ENCODE measurements at places on chromosomes 4 and X.

DNA sequence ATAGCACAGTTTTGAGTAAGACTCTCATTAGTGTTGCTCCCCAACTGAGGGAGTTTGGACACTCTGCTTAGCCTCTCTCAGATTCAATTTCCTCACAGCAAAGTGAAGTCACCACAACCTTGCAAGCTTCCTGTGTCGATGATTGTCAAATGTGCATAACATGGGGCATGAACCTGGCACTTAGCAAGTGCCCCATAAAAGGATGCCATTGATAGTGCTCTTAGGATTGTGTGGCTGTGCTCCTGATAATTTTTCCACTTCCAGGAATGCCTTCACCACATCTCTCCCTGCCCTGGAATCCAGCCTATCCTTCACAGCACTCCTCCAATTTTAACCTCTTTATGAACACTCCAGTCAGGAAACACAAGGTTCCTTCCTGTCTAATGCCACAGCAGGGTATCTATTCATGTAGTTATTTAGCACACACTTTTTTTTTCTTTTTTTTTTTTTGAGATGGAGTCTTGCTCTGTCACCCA, 309.4 kb downstream of the PPP3CA start:
- DNase-seq = no peak

- DNase-seq = peak; percentile 43
Measured at GRCh38 chr4:123588631-123589241, 192.1 kb downstream of the SPRY1 start.

GRCh38 chr4:23741681-23742191, 148.1 kb downstream of the PPARGC1A start:
- no peak for DNase-seq

DNA sequence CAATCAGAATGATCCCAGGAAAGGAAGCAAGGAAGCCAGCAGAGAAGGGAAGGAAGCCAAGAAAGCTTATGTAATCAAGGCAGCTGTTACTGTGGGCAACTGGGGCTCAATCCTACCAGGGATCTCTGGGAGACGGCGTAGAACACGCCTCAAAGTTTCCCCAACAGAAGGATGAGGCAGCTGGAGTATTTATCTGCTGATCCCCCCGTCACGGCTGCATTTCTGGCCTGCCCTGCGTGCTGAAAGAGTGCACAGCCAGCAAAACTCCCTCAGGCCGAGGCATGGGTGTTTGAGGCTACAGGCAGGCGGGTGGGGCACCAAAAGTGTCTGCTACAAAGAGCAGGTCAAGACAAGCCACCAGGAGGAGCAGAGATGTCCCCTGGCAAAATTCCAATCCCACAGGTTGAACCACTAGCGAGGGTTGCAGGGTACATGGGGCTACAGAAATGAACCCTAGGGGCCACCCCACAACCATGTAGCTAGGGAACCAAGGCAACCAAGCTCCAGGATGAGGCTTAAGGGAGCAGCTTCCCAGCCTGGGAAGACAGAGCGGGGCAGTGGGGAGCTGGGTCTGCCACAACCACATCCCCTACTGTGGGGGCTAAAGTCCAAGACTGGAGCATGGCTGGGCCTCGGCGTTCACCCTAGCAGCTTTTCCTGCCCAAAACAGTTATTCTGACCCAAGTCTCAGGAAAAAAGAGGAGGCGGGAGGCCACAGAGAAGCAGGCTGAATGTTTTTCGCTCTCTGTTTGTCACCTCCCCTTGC, 113.4 kb downstream of the BCOR start:
- DNase-seq = no peak

DNA sequence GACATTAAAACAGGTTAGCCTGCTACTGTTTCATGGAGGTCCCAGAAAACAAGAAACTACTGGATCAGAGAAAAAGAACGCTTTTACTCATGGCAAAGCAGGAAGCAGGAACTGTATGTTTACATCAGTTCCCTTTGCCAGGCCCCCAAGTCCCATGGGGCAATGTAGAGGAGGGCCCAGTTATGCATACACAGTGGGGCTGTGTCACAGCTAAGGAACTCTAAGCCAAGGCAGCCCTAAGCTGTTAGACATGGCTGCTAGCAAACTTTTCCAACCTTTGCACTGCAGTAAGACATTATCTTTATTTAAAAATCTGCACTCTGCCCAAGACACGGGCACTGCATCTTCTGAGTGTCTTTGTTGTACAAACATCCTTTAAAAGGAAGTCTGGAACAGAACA, 975.8 kb downstream of the C4orf33 start:
- DNase-seq = no peak

GRCh38 chrX:136761421-136761820, 19.3 kb downstream of the ARHGEF6 start:
- no peak for DNase-seq

- DNase-seq = peak; percentile 46
Measured at GRCh38 chr4:154982187-154983047, 201.3 kb downstream of the RBM46 start.

DNA sequence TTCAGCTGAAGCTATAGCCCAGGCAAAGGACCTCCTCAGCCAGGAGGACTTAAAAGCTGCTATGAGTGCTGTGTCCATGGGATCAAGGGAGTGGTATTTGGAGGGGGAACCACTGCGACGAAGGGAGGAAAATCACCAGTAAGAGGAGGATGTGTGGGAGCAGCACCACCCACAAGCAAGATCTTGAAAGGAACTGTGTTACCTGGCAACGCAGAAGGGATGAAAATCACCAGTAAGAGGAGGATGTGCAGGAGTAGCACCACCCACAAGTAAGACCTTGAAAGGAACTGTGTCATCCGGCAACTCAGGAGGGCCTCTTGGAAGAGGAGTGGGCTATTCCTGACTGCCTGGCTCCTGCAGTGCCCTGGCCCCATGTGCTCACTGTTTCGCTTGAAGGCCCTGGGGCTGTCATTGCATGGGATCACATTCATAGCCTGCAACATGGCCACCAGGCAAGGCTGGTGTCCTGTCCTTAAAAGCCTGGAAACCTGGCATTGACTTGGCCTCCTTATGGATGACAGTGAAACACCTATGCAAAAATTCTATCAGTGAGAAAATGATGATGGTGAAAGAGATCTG, 48.3 kb downstream of the TRMT44 start:
- no peak for DNase-seq

- no peak for DNase-seq
Measured at GRCh38 chrX:51851507-51852085, 41.8 kb upstream of the MAGED1 start.

- DNase-seq = peak; percentile 20
Measured at GRCh38 chrX:14497184-14497666, 32.1 kb upstream of the GLRA2 start.

DNA sequence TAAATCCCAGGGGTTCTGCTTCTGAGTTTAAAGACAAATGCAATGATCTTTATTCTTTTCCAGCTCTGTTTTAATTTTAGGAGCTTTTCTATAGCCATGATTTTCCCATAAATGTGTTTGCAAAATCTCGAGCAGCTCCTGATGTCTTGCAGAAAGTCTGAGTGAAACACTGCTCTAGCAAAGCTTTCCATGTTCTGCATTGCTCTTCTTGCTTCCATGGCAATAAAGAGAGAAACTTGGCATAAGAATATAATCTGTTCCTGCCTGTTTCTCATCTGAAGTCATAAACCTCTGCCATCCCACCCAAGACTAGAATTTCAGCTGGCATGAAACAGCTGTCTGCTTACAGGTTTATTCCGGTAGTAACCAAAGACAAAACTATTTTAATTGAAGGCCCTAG, 254.5 kb downstream of the SPRY1 start:
- DNase-seq = no peak

DNA sequence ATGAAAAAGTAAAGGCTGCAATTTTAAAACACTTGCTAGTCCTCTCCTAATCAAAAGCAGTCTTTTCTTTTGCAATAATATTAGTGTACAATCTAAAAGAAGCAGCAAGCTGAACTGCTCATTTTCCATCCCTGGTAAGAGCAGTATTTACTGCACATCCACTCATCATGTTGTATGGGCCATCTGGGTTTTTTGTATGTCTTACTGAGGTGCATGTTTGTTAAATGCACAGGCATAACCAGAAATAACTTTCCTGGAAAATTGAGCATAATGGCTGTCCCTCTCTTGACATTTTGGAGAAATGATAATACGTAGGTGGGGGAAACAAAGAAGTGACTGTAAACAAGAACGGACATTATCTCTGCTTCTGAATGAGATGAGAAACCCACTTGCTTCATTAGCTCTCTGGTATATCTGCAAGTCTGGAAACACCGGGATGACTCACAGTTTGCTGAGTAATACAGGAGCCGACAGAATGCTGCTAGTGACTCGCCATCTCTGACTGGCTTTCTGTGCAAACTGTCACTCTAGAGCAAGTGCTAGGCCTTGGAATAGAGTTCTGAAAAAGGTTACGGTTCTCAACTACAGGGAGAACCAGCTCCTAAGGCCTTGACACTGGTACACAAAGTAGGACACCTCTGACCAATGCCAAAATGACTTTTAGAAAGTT, 85.7 kb upstream of the MTM1 start:
- no peak for DNase-seq

DNA sequence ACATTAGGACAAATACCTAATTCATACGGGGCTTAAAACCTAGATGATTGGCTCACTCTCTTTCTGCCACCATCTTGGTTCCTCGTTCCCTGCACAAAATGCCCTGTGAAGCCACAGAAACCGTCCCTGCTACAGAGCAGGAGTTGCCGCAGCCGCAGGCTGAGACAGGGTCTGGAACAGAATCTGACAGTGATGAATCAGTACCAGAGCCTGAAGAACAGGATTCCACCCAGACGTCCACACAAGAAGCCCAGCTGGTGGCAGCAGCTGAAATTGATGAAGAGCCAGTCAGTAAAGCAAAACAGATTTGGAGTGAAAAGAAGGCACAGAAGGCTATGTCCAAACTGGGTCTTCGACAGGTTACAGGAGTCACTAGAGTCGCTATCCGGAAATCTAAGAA, 34.3 kb downstream of the TRIM61 start:
- DNase-seq = no peak

DNA sequence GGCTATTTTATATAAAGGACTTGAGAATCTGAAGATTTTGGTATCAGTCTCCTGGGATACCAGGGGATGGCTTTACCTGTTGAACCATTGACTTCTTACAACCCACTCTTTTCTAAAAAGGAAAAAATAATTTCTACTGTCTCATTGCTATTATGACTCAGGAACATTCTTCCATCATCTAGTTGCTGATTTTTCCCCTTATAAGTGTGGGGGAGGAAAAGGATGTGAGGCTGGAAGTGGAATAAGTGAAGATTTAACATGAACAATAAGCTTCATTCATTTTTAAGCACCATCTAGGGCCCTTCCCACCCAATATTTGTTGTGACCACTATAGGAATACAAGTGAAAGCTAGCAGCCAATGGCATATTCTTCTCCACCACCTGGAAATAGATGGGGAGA, 10.6 kb upstream of the MND1 start:
- no peak for DNase-seq

GRCh38 chr4:138225477-138225876, 16.7 kb downstream of the SLC7A11 start:
- no peak for DNase-seq

GRCh38 chr4:168531305-168531704, 34.5 kb downstream of the PALLD start:
- no peak for DNase-seq

DNA sequence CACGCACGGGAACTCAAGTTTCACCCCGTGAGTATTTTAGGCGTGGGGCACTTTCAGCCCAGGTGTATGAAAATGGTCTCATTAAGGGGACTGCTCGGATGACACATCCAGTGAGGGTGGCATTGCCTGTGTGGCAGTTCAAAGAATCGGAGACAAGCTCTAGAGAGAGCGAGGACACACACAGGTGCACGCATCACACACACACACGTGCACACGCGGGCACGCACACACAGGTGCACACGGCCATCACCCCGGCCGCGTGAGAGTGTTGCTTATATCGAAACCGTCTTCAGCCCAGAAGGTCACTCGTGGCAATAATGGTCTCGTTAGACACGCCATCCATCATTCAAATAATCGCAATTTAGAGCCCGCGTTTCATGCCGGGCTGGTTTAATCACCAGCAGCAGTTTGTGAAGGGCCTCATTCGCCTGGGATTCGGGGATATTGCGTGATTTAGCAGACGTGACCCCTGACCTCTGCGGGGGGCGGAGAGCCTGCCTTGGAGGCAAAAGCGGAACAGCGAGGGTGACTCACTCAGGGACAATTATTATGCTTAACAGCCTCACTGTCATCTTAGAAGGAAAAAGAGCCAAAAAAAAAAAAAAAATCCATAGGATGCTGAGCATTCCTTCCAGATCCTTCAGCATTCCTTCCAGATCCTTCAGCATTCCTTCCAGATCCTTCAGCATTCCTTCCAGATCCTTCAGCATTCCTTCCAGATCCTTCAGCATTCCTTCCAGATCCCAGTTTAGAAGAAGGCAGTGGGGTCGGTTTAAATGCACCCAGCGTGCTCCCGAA, 89.4 kb upstream of the PPP2R3B start:
- DNase-seq = peak; percentile 28

- no peak for DNase-seq
Measured at GRCh38 chr4:187491959-187492358, 503.6 kb upstream of the ZFP42 start.

GRCh38 chr4:95066050-95066449, 308.3 kb downstream of the BMPR1B start:
- DNase-seq = no peak

DNA sequence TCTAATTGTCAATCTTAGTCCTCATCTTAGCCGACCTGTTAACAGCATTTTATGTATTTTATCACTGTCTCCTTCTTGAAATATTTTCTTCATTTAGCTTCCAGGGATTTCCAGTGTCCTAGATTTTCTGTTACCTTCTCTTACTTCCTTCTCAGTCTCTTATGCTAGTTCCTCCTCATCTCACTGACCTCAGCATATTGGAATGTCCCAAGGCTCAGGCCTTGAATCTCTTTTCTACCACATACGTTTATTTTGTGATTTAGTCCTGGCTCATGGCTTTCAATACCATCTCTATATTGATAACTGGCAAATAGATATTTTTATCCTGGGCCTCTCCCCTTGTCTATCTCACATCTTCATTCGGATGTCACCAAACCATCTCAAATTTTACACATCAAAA, 61.1 kb downstream of the IQCM start:
- no peak for DNase-seq

- DNase-seq = no peak
Measured at GRCh38 chr4:152290366-152290921, 245.4 kb downstream of the FBXW7 start.

GRCh38 chr4:25110527-25111329, 49.5 kb downstream of the SEPSECS start:
- DNase-seq = no peak

GRCh38 chrX:125681507-125681906, 361.8 kb downstream of the TEX13C start:
- no peak for DNase-seq

DNA sequence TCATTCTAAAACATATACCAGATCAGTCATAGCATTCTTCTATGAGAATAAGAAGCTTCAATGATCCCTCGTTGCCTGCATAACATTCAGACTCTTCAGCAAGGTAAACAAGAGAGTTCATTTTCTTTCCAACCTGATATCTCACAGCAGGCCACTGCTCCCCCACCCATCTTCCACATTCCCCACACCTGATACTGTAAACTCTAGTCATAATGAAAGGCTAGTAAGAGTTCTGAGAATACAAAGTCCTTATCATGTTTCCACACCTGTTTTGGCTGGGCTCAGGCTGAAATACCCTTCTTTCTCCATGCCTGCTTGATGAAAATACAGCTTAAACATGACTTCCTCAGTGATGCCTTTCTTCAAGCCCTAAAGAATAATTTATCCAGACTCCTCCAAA, 2.3 kb upstream of the AASDH start:
- DNase-seq = no peak
